NCI-H2107 (cell line): ENCODE measurements at places on chromosomes 16 and 17.

DNA sequence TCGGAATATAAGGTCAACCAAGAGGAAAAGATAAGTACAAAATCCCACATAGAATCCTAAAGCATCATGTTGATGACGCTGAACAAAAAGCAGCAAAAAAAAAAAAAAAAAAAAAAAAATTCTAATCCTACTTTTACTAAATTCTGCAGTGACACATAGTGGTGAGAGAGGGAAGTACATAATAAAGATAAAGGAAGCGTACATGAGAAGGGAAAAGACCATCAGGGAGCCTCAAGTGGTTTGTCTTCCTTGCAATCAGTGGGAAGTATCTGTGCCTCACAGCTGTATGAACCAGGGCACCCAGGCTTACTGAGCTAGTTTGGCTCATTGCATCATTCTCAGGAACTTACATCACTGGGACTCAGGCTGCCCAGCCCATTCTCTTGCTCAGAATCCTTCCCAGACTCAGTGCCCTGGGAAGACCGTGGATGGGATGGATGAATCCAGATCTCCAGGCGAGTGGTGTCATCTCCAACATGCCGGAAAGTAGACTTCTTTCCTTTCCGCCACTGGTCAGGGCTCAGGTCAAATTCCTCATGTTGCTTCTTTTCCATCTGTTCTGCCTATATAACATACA lies 21.2 kb downstream of the SMG6 start:
- no peak for DNase-seq

DNA sequence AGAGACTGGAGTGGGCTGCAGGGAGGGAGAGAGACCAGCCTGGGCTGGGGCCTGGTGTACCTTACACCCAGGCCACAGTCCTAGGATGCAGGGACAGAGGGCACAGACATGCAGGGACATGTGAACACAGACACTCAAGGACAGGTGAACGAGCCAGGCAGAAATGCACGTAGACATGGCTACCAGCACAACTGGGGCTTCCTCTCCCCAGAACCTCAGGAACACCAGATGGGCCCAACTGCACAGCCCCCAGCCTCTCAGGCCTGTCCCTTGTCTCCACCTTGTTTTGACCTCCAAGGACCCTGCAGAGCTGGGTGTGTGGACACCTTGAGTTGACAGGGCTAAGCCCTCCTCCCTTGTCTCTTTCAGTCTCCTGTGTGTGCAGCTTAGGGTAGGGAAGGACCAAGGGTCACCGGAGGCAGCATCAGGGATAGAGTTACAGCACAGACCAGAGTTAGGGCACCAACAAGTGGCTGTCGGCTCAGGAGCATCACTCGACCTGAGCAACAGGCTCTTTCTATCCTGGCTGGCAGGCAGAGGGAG lies 9.2 kb downstream of the SEZ6 start:
- no peak for DNase-seq

- no peak for DNase-seq
Measured at GRCh38 chr16:57042157-57043111, 49.9 kb upstream of the CPNE2 start.

DNA sequence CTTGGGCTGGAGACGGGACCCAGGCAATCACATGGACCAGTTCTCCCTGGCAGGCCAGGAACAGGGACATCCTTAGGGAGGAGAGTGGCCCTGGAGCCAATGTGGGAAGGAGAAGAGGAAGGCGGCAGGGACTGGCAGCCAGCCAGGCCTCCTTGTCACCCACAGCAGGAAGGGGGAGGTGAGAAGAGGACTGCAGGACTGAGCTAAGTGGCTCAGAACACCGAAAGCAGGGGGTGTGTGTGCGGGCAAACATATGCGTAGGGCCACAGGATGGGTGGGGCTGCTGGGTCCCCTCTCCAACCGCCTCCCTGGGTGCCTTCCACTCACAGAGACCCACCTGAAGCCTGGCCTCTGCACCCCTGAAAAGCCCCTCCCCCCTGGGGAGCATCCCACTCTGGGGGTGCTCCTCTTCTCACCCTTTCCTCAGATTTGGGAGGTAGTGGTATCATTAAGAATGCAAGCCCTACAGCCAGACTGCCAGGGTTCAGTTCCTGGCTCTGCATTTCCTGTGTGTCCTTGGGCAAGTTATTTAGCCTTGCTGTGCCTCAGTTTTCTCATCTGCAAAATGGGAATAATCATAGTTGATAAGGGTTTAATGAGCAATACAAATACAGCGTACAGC lies 8.1 kb downstream of the PNMT start:
- peak; percentile 78 for DNase-seq

- DNase-seq = no peak
Measured at GRCh38 chr17:50634224-50634914, at the start of gene ABCC3. TSS of gene ABCC3 (plus strand) at chr17:50634881. CDS start at chr17:50634937, 56 bp downstream.

- DNase-seq = no peak
Measured at GRCh38 chr17:17836818-17837379, at the start of gene SREBF1. TSS of gene SREBF1 (minus strand) at chr17:17836986. CDS start at chr17:17836817, 169 bp downstream.

GRCh38 chr17:36148559-36149295 lies 27.7 kb downstream of the TBC1D3B start:
- DNase-seq = peak; percentile 39

GRCh38 chr16:62363501-62363900 lies 327.3 kb upstream of the CDH8 start:
- no peak for DNase-seq

- DNase-seq = no peak
Measured at GRCh38 chr17:14731591-14731990, 430.7 kb downstream of the HS3ST3B1 start.

DNA sequence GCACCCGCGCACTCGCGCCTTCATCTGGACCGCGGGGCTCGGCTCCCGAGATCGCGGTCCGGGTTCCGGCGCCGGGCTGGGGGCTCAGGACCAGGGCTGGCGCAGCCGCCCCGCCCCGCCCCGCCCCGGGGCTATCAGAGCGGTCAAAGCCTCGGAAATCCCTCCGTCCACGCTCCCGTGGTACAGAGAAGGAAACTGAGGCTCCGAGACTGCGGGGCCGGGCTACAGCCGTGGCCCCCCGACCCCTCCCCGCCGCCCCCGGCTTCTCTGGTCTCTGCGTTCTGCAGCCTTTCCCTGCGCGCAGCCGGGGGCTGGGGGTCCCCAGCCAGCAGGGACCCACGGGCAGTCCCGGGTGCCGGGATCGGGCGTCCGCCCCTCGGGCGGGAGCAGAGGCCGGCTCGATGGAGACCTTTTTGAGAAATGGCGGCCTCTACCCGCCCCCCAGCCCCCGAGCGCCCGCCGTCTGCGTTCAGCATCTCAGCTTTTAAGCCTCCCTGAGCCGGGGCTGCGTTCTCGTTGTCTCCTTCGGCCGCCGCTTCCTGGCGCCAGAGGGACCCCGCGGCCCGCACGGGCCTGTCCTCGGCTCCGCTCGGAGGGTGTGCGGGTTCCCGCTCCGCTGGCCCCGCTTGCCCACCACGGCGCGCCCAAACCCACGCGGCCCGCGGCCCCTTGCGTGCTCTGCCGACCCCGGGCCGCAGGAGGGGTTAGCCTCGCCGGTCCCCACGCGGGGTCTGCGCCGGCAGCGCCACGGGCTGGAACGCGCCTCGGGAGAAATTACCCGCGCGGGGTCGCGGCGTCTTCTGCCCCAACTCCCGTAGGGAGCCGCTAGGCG lies 1.5 kb upstream of the NPTX1 start:
- DNase-seq = no peak

DNA sequence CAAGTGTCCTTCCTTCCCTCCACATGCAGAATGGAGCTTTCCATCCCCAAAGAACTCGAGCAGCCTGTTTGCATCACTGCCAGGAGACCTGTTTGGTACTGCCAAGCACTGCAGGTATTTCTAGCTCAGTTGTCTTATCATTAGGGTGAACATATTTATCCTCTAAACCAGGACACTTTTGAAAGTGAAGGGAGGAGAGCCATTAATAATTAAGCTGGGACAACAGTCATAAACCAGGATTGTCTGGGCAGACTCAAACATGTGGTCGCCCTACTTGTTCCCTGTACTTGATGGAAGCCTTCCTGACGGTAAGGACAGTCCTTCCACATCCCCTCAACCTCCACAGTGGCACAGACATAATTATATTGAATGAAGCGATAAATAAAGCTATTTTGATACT lies 67.4 kb downstream of the PRKCA start:
- DNase-seq = no peak

DNA sequence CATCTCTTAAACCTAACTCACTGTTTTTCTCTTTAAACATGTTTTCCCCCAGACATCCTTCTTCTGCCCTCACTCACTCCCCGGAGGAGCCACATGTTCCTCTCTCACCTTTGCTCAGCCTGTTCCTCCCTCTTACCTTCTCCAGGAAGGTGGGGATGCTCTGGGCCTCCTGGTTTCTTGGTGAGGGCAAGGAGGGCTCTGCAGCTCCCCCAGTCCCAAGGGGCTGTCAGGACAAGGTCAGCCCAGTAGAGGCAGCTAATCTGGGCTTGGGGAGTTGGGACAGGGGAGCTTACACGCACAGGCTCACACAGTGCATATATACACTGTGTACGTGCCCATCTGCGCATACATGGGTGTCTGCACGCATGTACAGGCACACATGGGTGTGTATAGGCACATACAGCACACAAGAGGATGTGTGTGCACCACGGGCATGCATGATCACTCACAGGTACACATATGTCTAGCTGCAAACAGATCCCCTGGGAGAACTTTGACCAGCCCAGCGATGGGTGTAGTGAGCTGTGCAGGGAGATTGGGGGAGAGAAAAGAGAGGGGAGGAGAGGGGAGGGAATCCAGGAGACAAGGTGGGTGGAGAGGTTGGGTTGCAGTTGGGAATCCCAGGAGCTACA lies 28.6 kb upstream of the SPNS3 start:
- DNase-seq = no peak

- no peak for DNase-seq
Measured at GRCh38 chr16:2385190-2385836, 43.9 kb upstream of the CCNF start.

- no peak for DNase-seq
Measured at GRCh38 chr17:81231121-81231645, 7.7 kb downstream of the TEPSIN start.

GRCh38 chr16:90046971-90047713 lies 27.9 kb upstream of the DBNDD1 start:
- DNase-seq = no peak

DNA sequence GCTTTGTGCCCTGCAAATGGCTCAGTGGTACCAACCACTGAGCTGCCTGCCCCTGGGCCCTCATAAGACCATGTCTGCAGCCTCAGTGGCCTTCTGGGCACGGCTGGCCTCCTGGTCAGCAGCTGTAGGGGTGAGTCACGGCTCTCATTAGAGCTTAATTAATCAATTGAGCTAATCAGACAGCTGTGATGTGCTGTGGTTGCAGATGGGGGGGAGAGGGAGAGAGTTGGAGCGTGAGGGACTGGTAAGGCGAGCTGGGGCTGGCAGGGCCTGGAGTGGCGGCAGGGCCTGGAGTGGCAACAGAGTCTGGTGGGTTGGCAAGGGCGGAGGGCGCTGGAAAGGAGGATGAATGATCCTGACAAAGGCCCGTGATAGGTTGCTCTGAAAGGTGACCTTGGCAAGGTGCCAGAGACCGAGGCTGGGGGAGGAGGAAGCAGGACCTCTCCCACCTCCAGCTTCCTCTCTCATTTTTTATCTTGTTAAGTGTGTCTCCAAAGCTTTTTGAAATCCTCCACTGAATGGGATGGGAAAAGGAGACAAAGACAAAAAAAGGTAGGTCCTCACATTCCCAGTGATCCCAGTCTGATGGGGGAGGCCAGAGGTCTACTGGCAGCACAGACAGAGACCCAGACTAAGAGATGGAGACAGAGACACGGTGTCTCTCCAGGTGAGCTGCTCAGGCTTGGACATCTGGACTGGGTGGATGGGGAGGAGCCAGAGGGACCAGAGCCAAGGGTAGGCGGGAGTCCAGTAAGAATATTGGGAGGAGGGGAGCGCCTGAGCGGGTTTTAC lies 41.6 kb downstream of the DCAKD start:
- DNase-seq = no peak

GRCh38 chr16:56353054-56353921 lies 72.1 kb downstream of the AMFR start:
- no peak for DNase-seq

- DNase-seq = no peak
Measured at GRCh38 chr17:63809970-63810369, 17.3 kb upstream of the PSMC5 start.

- no peak for DNase-seq
Measured at GRCh38 chr16:14193316-14193871, 122.3 kb downstream of the MRTFB start.

GRCh38 chr17:43530288-43531081 lies 15.7 kb downstream of the ETV4 start:
- DNase-seq = peak; percentile 31

GRCh38 chr16:26396511-26397235 lies 670.1 kb upstream of the C16orf82 start:
- no peak for DNase-seq

DNA sequence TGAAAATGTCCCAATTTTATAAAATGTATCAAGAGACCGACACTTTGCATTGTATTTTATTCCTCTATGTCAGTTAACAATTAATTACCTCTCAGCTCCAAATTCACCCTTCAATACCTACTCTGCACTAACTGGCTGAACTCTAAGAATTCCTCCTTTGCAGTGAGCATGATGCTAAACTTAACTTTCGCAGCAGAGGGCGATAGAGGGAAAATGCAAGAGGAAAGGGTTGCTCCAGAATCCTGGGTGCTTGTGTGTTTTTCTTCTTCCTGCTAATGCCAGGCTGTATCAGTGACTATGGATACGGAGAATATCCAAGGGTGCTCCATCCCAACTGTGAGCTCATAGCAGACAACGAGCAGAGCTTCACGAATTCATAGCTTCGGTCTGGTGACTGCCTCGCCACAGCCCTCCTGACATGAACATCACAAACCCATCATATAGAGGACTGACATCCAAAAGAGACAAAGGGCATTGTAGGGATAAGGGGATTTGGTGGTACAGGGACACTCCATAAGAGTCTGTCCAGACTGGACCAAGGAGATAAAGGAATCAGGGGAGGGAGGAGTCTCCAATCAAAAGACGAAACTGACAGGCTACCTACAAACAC lies 172.9 kb downstream of the STX8 start:
- DNase-seq = no peak

- DNase-seq = no peak
Measured at GRCh38 chr16:11862489-11862888, 11.1 kb upstream of the RSL1D1 start.

DNA sequence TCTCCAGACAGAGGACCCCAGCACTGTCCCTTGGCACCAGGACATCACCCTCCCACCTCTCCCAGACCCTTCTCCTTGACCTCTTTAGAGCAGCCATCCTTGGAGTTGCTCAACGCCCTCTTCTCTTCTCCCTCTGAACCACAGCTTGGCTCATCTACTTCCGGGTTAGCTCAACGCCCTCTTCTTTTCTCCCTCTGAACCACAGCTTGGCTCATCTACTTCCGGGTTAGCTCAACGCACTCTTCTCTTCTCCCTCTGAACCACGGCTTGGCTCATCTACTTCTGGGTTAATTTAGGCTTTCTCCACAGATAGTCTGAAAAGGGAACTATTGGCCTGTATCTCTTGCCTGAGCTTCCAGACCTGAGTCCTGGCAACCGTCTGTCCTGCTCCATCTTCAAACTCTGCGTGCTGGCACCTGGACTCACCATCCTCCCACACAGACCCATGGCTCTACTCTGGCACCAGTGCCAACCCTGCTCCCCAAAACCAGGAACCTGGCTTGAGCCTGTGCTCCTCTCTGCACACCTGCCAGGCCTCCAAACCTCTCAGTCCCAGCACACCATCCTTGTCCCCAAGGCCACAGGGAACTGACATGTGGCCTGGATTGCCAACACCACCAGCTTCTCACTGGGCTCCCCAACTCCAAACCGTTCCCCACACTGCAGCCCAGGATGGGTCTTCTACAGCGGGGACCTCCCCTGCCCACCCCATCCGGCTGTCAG lies 25.3 kb upstream of the FAAP100 start:
- DNase-seq = no peak

- no peak for DNase-seq
Measured at GRCh38 chr17:8862213-8863056, 5.0 kb downstream of the PIK3R6 start.
